ENCODE measurements at places on chromosomes 1 and 21.

- DNase-seq = no peak
Observed at GRCh38 chr1:244628789-244629188, 24.1 kb upstream of the DESI2 start.

DNA sequence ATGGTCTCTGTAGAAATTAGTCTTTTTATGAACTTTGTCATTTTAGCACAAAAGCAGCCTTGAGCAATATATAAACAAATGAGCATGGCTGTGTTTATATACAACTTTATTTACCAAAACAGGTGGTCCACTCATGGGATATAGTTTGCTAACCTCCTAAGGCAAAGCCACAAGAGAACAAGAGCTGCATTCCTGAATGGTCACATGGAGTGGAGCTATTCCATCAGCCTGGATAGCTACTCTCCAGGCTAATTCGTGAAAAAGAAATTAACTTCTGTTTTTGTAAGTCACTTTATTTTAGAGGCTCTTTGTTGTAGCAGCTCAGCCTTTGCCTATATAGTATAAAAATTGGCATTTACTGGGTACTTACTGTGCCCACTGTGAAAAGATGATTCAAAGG is 163.3 kb upstream of the FAM78B start:
- no peak for DNase-seq

GRCh38 chr1:167669209-167670124 is 39.4 kb downstream of the RCSD1 start:
- DNase-seq = no peak

- DNase-seq = no peak
Observed at GRCh38 chr1:157107702-157108101, 8.1 kb upstream of the ETV3L start.

GRCh38 chr1:2053784-2054376 is 3.7 kb downstream of the PRKCZ start:
- no peak for DNase-seq

DNA sequence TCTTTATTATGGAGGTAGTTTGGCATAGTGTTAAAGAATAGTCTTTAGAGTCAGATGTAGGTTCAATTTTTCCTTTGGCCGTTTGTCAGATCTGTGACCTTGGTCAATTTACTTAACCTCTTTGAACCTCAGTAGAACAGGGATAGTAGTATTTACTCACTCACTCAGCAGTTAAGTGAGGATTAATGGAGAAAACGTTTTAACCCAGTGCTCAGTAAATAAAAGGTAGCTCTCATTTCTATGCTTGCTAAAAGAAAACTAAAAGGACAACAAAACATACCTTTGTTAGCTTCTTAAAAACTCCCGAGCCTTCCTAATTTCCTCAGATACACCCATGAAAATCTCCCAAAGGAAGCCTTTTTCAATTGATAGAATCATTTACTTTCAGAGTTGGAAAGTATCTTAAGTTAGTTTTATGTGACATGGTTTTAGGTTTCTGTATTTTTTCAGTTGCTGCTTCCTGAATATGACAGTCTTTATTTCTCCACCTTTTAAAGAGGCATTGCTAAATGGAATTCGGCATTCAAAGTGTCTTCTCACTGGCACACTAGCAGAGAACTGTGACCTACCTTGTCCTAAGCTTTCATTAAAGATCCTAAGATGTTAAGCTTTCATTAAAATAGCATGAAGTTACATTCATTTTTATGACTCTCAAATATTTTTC is 7.8 kb downstream of the ABCD3 start:
- no peak for DNase-seq

- DNase-seq = peak; percentile 74
Observed at GRCh38 chr1:177948336-177948972, 21.4 kb downstream of the SEC16B start.

DNA sequence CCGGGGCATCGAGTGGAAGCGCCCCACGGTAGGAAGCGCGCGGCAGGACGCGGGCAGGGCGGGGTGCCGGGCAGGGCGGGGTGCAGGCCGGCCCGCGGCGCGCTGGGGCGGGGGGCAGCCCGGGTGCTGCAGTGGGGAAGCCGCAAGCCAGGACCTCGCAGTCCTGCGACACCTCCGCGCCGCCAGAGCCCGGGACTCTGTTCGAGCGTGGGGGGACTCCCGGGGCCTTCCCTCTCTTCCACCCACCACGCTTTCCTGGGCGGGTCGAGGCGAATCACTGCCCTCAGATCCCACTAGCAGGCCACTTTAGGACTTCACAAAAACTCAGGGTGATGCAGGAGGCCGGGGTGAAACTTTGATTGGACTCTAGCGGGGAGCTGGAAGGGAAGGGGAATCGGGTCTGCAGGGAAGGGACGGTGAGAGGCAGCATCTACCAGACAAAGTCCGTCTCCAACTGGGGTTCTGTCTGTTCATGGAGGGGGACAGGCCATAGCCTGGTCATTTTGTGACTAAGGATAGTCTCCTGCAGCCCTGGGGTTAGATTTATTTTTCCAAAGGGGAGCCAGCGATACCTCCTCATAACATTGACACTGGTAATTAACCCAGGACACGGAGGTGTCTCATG is 623 bp downstream of the CAPN2 start:
- DNase-seq = peak; percentile 64

DNA sequence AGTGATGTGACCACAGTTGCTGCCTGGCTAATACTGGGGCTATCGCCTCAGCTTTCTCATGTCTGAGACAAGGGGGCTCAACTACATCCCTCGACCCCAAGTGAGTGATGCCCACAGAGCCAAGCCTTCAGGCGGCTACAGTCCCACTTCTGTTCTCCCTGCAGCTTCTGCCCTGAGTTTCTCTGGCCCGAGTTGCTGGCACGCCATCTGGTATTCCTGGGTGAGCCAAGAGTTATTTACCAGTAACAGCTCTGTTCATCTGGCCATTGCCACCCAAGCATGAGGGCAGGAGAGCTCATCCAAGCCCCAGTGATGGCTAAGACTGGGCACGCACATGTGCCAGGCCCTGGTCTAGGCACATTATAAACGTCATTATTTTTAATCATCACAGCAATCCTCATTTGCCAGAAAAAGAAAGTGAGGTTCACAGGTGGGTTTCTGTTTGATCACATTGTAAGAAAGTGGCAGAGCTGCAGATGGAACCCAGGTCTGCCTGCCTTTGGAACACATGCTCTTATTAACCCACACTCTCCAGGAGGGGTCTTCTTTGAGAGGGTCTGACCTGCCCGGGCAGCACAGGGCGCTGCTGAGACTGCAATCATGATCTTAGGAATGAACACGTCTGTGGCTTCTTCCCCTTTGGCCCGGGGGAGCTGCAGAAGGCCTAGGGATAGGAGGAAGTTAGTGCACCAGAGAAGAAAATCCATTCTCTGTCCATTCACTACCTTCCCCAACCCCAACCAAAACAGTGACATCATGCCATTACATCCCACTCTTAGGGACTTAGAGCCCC is 27.5 kb downstream of the KCND3 start:
- no peak for DNase-seq

GRCh38 chr1:22088331-22088730 is 35.8 kb downstream of the CDC42 start:
- DNase-seq = no peak

DNA sequence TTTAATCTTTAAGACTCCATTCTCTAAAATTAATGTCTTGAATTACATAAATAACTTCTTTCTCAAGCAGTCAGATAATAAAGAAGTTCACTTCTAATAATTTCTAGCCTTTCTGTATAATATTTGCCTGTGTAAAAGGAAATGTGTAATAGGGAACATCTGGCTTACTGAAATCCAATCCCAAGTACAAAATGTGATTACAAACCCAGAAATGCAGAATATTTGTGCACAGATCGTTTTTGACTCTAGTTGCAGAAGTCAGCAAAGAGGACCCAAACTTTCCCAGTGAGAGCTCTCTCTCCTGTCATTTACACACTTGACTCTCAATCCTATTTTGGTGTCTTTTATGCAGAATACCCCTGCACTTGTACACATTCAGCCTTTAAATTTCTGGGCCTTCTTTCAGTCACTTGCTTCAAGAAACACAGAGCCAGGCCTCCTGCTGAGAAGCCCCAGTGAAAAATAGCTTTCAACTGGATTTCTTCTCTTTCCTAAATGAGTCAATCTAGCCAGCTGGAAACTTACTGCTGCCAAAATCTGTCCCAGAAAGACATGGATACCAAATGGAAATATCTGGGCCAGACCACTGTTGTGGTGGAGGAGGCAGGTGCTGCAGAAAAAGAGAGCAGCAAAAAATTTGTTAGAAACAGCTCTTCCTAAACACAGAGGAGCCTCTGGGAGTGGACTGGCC is 68.5 kb upstream of the ADAM30 start:
- DNase-seq = peak; percentile 75

DNA sequence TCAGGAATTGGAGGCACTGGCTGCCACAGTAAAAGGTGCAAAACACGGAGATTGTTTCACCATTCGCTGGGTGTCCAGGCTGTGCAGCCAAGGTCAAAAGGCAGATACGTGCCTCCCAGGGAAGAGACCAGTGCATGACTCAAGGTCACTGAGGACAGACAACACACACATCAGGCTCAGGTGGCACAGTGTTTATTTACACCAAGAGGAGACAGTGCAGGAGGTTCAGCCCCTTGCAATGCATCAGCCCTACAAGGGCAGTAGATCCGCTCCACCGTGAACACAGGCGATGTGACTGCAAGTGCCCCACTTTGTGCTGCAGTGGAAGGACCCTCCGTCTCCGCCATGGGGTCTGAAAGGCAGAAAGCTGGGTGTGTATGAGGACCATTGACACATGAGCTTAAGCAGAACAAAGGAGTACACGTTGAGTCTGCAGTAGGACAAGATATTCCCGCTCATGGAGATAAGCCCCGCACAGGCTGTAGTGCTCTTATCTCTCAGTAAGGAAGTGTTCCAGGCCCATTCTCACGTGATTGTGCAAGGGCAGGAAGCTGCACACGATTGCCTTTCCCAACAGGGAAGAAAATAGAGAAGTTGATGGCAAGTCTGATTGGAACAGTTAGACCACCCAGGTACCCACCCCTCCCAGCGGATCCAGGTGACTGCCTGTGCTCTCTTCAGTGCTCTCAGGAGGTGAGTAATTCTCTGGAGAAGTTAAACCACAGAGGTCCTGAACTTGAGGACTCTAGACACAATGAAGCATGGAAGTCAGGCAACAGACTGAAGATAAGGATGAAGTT is 37.5 kb upstream of the QSOX1 start:
- DNase-seq = no peak

DNA sequence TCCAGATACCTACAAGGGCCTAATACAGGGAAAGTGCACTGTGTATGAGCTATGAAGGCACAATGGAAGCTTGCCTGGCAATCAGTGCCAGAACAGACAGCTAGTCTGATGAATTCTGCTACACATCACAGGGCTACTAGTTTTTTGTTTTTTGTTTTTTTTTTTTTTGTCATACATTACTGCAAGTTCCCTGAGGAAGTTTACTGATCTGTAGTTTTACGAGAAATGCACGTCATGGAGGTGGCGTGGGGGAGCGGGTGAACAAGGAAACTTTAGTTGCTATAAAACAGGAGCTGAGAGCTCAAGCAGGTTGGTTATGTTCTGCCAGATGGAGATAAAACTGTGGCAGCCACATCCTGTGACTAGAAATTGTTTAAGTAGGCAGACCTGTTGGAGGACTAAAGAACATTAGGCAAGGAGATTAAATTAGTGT is 17.7 kb downstream of the PTPRC start:
- DNase-seq = no peak

DNA sequence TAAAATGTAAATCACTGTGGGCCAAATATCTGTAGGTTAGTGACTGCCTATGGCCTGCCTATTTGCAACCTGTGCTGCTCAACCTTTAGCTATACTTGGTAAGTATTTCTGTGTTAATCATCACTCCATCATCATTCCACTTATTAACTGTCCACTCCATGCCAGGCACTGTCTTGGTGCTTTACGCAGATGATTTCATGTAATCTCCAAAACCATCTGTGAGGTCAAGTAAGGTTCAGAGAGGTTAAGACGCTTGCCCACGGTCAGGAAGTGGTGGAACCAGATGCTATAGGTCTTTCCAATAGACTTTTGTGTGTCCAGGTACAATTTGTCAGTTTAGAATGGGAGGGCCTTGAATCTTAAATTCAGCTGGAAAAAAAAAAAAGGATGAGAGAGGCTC is 10.8 kb upstream of the PHACTR4 start:
- no peak for DNase-seq

GRCh38 chr1:26626994-26627393 is 68.8 kb upstream of the ARID1A start:
- no peak for DNase-seq

DNA sequence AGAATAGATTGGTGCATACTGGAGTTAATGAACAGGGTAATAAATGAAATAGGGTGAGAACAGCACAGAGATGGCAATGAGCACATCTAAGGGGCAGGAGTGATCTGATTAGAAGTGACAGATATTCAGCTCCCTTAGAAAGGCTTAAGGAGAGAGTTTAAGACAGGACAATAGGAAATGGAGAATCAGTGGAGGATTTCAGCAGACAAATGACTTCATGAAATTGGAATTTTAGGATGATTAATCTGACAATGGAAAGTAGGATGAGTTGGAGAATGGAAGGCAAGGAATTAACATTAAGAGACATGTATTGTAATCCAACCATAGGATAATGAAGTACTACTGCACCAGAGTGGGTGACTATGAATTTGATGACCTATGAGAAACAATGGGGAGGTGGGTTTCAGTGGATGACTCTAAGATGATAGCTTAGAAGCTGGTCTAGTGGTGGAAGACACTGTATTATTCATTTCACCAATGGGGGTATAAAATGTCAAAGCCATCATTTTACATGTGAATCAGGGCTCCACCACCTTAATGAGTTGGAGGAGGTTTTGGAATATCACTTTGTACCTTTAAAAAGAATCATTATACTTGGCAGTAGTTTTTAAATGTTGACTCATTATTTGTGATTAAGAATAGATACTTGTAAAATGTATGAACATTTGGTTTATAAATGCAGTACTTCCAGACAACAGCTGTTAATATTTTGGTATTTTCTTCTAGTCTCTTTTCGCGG is 139.1 kb downstream of the PLA2G4A start:
- DNase-seq = no peak

- peak; percentile 83 for DNase-seq
Observed at GRCh38 chr1:27597516-27598294, 6.2 kb downstream of the AHDC1 start.

DNA sequence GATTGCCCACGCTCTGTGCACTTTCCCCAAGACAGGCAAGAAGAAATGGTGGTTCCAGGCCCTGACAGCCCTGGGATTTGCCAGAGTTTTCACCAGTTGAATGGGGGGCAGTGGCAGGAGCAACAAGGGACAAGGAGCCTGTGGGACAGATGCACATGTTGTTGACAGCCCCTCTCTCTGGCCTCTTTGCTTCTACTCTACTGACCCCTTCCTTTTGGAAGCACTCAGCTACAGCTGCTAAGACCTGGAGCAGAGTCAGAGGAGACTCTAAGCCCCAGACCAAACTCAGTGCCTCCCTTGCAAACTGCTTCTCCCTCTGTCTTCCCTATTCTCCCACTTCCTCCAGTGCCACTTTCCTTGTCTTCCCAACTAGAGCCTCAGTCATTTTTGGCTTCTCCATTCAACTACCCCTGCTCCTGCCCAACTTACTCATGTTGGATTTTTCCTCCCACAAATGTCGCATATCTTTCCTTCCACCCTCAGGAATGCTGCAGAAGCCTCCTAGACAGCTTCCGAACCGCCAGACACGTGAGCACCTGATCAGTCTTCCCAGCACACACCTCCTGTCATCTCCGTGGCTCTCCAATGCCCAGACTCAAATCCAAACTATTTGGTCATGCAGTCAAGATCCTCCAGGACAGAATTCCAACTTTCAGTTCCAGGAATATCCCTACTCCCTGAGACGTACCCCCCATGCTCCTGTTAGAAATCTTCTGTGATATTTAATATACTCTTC is 9.1 kb downstream of the INKA2 start:
- DNase-seq = no peak

GRCh38 chr21:33959680-33960079 is 44.1 kb upstream of the ATP5PO start:
- DNase-seq = no peak

Data from right hindlimb (tissue), 1 donor.